ENCODE measurements at places on chromosomes 1 and 21.

DNA sequence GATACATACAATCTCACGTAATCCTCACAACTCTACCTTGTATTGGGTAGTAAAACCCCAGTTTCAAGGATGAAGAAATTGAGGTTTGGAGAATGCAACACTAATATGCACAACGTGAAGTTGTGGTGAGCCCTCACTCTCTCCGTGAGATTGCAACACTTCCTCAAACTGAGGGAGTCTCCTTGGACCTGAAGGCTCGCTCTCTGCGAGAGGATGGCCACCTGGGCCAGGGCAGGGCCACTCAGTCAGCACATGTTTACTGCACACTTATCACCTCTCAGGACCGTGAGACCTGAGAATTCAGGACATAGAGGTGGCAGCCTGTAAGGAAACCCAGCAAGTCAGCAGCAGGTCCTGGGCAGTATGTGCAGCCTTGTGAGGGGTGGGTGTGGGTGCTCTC lies 8.7 kb downstream of the SH3BP5L start:
- DNase-seq = no peak

GRCh38 chr1:9355503-9355902 lies 62.8 kb downstream of the SPSB1 start:
- no peak for DNase-seq

DNA sequence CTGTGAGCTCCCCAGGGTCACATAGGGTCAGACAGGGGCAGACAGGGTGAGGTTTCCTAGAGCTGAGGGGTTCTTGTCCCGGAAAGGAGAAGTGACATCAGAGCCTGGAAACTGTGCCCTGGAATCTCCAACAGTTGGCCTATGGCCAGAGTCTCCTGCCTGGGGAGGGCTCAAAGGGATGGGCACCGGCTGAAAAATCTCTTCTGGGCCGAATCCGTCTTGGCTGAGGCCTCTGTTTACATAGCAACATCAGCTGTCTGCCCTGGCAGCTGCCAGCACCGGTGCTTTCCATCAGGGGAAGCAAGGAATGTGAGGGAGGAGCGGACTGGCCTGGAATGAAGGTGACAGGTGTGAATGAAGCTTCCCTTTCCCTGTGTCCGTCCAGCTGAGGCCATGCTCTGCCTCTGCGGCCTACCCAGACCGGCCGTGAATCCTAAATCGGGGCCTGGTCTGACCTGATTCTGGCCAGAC lies 30.7 kb downstream of the VASH2 start:
- DNase-seq = no peak

DNA sequence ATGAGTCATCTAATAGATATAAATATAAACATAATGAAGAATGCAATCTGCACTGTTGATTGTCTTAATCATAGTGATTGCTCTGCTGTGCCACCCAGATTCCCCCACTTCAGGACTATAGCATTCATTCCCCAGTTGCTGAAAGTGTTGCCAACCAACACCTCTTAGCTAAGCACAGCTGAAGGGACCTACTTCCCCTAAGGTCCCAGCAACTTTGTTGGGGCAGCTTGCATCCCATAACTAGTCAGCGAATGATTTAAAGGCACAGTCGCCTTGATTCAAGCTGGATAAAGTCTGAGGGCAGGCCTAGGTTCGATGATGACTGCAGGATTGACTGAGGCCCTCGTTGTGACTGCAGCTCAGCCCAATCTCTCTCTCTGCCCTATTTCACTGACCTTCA lies 14.3 kb upstream of the RGS1 start:
- no peak for DNase-seq

DNA sequence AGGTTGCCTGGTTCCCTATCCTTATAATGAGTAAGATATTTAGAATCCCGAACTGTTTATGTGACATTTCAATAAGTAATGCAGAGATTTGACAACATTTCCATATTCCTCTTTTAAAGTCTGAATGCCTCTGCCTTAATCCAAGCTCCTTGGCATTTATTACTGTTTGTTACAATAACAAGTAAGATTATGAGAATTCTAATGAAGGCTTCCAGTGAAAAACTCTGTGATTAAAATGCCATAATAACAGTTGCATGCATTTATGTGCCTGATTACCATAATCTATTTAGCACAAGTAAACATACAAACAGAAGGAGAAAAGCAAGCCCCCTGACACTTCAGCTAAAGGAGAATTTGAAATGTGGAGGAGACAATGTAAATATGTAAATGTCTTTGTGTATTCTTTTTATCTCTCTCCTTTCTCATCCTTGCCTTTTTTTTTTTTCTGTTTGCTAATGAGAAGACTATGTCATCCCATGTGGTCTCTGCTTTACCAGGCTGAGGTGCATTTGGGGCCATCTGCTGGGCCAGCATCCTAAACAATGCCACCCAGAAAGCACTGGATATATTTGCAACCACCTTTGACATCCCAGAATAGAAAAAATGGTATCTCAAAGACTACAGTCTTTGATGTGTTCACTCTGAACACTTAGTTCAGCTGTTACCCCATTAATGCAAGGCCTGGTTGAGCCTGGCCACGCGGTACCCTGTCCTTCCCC lies 17.2 kb upstream of the OLIG2 start:
- DNase-seq = no peak

DNA sequence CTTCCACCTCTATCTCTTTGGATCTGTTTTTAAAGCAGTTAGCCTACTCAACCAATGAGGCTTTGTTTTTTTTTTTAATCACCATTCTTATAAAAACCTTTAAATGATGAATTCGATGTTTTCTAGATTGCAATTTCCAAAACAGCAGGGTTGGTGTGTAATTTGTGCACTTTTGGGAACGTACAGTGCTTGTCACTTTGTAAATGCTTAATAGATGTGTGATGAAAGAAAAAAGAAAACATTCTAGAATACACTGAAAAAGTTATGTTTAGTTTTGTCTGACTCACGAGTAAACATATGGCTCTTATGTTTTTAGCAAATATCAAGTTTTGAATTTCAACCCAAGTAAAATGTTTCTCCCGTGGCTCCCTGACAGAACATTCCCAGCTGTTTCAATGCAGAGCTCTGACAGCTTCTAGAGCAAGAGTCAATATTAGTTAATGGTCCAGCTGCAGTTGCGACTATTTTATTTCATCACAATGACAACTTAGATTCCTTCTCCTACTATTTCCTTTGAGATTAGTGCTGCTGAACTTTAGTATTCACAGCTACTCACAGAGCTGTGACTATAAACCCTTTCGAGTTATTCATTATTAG lies 362.5 kb upstream of the ADAMTS5 start:
- DNase-seq = no peak

GRCh38 chr1:211921579-211922095 lies 91.1 kb upstream of the LPGAT1 start:
- DNase-seq = no peak

DNA sequence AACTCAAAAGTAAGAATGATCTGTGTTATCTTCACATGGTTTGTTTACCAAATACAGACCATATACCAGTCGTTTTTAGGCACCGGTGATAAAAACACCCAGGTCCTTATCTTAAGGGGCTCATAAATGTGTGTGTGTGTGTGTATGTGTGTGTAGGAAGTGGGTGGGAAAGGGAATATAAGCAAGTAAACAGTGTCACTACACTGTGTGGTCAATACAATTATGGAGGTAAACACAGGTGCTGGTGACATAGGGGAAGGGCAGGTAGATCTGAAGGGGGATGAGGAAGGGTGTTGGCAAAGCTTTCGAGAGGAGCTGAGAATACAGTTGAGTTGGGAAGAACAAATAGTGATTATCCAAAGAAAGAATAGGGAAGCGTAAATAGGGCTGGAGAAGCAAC lies 19.1 kb upstream of the MRPS6 start:
- no peak for DNase-seq

DNA sequence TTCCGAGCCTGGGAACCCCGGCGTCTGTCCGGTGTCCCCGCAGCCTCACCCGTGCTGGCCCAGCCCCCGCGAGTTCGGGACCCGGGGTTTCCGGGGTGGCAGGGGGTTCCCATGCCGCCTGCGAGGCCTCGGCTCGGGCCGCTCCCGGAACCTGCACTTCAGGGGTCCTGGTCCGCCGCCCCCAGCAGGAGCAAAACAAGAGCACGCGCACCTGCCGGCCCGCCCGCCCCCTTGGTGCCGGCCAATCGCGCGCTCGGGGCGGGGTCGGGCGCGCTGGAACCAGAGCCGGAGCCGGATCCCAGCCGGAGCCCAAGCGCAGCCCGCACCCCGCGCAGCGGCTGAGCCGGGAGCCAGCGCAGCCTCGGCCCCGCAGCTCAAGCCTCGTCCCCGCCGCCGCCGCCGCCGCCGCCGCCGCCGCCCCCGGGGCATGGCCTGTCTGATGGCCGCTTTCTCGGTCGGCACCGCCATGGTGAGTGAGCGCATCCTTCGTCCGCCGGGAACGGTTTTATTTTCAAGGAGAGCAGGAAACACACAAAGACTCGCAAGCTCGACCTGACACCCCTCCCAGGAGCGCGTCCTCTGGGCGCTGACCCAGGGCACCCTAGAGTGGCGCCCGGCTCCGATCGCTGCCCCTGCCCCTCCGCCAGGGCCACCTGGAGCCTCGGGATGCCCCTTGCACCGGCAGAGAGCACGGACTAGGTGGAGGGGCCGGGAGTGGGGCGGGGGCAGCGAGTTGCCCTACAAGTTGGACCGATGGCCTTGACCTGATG lies at the start of gene ABCG1:
ABCG1 (plus strand) TSS at position 305 of the 770 bp plus-strand sequence; CDS start at position 428, 123 bp downstream.
- no peak for DNase-seq

GRCh38 chr1:50610563-50610962 lies 187.3 kb upstream of the DMRTA2 start:
- no peak for DNase-seq

GRCh38 chr1:12600880-12601633 lies 17.0 kb downstream of the DHRS3 start:
- no peak for DNase-seq

- no peak for DNase-seq
These were observed 2.6 kb downstream of the FUCA1 start for GRCh38 chr1:23865543-23865930.

GRCh38 chr1:109816175-109816811 lies 52.6 kb upstream of the EPS8L3 start:
- DNase-seq = no peak

GRCh38 chr1:66626261-66626660 lies 92.3 kb downstream of the SGIP1 start:
- DNase-seq = no peak

DNA sequence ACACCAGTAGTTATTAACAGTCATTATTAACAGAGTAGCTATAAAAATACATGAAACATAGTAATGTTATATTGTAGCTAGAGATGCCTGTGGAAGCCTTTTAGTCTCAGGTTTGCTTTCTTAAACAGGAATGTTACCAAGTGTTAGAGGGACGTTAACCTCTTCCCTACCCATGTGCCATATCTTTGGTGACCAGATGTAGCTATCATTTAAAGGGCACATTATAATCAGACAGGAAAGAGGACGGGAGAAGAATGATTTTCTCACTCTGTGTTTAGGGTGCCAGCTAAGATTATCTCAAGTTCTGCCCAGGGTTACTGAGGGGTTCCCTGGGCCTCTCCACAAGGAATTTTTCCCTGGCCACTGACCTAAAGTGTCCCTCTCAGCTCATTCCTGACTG lies 20.9 kb upstream of the UBL4B start:
- DNase-seq = no peak

DNA sequence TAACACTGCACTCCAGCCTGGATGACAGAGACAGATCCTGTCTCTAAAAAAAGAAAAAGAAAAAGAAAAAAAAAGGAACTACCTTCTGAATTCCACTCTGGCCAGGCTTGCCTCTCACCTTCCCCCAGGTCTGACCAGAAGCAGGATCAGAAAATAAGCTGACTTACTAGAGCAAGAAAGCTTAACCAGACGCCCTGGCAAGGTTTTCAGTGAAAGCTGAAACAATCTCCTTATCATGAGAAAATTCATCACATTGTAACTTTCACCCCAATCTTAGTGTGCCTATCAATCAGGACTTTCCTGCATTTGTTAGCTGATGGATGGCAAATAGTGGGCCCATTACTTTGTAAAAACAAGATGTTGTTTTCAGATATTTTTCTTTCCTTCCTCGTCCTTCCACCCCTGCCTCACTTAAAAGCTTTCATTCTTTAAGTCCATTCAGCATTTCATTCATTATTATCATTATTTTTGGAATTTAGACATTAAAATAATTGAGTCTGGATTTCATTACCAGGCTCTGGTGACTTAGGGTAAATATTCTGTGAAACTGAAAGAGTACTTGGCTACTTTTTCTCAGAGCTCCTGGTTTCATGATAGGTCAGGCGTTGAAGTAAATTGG lies 96.5 kb upstream of the CD34 start:
- no peak for DNase-seq

Measured in stimulated activated CD8-positive, alpha-beta memory T cell treated with anti-CD3 and anti-CD28 coated beads, Interleukin-2, amount 100 ng/mL, for 48 hours (primary cell).